ENCODE measurements at places on chromosomes 2 and 18. TPM values are rescaled to one million over a fixed set of nuclear protein-coding genes. Genes with fewer than 3 reads are reported as not detected.

ERICH2 gene
- not detected for total RNA-seq

- DNase-seq = no peak
These were observed 241.0 kb downstream of the GLI2 start for GRCh38 chr2:120976501-120977307.

UGT1A9 gene
- total RNA-seq = not detected

DNA sequence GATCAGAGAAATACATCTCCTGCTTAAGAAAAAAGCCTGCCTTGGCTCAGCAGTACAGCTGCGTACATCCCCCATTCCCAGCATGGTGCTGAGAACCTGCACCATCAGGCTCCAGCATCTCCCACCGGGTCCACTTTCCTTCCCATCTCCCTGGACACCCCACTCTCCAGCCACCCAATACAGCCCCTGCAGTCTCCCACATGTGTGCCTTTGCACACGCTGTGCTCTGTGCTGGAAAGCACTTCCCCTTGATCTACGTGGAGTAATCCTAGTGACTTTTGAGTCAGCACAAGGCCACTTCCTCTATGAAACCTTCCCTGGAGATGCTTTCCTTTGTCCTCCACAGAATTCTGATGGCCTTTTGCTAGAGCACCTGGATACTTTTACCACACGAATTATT, 17.0 kb downstream of the STAT1 start:
- no peak for DNase-seq

GRCh38 chr2:125857971-125858794, 797.8 kb upstream of the GYPC start:
- no peak for DNase-seq

GRCh38 chr18:22345718-22346117, 72.0 kb downstream of the CTAGE1 start:
- DNase-seq = no peak

DNA sequence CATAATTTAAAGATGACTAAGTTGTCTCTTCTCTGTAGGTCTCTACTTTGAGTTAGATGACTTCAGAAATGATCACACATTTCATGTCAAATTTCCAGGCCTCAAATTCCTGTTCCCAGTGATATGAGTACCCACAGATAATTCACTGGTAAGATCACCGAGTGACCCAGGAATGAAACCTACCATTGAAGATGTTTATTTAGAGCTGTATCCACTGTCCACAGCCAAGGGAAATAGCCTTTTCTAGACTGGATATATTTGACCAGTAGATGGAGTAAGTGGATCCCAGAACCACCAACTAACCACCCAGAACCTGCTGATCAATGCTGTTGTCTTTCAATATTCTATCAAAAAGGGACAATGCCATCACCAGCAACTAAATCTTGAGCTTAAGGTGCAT, 238.8 kb downstream of the SLC8A1 start:
- DNase-seq = no peak

OTOF gene
- not detected for total RNA-seq
